ENCODE measurements at places on chromosomes 3 and 15. TPM values are rescaled to one million over a fixed set of nuclear protein-coding genes. Genes with fewer than 3 reads are reported as not detected.
A peak's percentile ranks its signal among the peaks of the same experiment; 100 is the strongest.

CKMT1A gene
- total RNA-seq = 102 TPM

WDR93 gene
- total RNA-seq = not detected

- no peak for DNase-seq
Observed at GRCh38 chr3:54427501-54427900, 305.1 kb downstream of the CACNA2D3 start.

GRCh38 chr3:46681856-46682540, 11.5 kb downstream of the ALS2CL start:
- DNase-seq = no peak

- DNase-seq = peak; percentile 36
Observed at GRCh38 chr15:98727115-98728040, 79.0 kb downstream of the IGF1R start.

DNA sequence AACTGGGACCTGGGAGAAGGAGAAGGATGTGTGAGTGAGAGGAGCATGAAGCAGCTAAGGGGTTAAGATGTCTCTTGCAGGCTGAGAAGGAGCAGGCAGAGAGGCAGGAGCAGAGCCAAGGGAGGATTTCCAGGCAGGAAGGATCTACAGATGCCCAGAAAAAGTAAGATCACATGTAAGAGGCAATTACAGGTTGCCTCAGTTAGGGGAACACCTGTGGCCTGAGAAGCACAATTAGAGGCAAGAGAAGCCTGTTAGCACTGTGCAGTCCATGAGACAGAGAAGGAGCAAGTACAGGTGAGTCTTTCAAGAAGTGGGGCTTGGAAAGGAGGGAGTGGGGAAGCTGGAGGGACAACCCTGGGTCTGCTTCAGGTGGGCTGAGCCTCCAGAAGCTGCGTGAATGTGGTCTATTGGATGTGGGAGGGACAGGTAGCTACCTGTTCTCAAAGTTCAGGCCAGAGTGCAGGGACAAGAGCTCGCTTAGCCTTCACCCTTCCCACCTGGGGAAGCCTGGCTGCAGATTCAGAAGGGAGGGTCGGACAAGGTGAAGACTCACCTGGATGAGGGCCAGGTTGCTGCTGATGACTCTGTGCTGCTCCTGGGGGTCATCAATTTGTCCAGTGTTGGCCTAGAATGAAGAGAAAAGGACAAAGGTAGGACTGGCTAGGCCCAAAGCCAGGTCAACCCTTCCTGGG, 50.7 kb downstream of the SLC41A3 start:
- no peak for DNase-seq

DNA sequence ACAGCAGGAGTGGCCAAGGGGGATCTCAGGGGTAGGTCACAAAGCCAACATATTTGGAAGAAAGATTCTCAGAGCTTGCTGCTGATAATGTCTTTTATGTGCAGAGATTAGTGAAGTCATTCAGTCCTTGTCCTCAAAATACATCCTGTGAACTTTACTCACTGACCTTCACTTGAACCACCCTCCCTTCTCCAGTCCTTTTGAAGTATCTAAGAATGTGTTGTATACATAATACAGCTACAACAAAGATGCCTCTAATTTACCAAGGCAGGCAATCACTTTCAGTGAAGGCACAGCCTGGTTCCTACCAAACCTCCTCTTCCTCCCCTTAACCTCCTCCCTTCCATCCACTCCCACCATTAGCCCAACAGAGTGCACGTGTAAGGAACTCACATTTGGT, 38.3 kb downstream of the ETV5 start:
- no peak for DNase-seq
